Keratinocyte (primary cell): ENCODE measurements at places on chromosomes 13 and 19. TPM values are rescaled to one million over a fixed set of nuclear protein-coding genes. Genes with fewer than 3 reads are reported as not detected.

PRODH2 gene
- not detected in 3 replicates for polyA plus RNA-seq

ZNF728 gene
- polyA plus RNA-seq, result not detected in 3 replicates

ZNF497 gene
- polyA plus RNA-seq, result 0.29 to 0.72 TPM (median 0.32 TPM) in 3 replicates

NACC1 gene
- 32.9 to 63.2 TPM (median 56.4 TPM) in 3 replicates for polyA plus RNA-seq

CEACAM19 gene
- 2.4 to 7.1 TPM (median 3.7 TPM) in 3 replicates for polyA plus RNA-seq

DNA sequence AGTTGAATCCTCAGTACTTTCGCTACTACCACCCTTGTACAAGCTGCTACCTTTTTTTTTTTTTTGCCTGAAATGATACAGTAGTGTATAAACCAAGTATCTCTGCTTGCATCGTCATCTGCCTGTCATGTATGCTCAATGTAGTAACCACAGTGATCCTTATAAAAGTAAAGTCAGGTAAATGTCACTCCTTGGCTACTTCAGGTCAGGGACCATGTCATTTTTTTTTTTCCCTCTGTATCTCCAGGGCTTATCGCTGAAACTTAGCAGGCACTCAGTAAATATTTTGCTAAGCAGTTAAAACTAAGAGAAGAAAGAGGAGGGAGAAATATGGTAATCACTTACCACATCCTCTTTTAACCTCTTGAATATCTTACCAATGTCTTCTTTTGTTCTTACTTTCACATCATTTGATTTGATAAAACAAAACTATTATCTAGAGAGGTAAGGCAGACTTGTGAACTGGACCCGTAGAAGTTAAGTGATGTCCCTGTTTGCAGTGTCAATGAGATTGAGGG lies 96.8 kb upstream of the KLF12 start:
- DNase-seq, result no peak

DNA sequence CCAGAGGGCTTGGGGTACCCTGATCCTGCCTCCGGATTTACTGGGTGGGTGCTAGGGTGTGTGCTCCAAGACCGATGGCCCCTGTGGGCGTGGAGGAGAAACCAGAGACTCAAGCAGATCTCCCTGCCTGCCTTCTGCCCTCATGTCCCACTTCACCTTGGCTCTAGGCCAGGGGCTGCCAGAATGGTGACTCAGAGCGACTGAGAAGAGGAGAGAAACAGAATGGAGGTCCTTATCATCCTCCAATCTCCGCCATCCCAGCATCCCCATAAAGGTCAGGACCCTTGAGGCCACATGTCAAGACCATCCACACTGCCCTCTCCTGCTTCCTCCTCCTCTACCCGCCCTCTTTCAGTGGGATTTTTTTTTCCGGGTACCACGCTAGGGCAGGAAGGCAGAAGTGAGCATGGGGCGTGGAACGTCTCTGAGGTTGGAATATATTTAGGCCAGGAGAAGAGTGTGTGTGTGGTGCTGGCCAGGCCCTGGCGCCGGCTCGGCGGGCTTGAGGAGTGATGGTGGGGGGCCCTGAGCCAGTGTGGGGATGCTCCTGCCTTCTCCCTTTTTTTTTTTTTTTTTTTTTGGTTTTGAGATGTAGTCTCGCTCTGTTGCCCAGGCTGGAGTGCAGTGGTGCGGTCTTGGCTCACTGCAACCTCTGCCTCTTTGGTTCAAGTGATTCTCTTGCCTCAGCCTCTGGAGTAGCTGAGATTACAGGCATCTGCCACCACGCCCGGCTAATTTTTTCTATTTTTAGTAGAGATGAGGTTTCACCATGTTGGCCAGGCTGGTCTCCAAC lies 22.3 kb downstream of the IER2 start:
- DNase-seq, result no peak

DNA sequence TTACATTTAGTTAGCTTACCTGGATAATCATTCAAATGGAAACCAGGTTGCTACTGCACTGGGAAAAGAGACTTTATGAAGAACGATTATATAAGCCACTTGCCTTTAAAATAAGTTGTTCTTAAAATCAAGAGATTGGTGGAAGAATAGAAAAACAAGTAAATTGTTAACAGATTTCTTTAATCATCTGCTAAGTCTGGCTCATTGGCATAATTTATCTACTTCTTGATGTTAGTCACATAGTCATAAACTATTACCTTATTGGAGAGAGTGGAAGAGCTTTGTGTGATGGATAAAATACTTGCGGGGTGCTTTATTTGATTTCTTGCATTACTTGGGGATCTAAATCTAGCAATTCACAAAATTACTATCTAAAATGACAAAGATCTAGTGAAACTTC lies 6.8 kb downstream of the LSM14A start:
- no peak for DNase-seq

DNA sequence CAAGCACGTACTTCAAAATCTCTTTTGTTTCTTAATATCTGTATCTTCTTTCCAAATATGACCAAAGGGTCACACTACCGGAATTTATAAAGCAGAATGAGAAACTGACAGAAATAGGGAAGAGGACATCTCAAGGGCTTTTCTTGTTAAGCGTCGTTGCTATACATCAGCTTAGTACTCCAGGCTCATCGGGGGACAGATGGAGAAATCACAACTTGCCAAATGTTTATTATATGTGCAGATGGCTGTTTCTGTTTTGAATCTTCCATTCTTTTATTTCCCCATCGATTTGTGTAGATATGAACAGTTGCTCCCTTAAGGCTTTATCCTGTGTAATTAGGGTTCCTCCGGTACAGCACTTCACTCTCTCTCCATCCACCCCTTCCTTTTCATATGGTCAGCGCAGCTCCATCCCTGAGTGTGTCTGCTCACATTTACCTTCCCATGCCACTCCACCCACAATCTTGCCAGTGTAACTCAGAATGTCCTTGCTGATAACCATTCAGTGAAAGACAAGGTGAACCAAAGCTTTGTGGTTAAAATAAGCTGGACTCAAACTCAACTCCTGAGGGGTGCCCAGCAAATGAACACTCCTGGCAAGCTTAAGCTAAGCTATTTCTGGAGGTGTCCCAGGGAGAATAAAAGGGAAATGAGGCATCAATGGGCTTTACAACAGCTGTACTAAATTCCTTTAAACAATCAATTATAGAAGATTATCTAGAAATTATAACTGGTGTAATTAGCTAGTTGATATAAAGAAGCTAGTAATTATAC lies 51.3 kb downstream of the TBC1D4 start:
- no peak for DNase-seq

DNA sequence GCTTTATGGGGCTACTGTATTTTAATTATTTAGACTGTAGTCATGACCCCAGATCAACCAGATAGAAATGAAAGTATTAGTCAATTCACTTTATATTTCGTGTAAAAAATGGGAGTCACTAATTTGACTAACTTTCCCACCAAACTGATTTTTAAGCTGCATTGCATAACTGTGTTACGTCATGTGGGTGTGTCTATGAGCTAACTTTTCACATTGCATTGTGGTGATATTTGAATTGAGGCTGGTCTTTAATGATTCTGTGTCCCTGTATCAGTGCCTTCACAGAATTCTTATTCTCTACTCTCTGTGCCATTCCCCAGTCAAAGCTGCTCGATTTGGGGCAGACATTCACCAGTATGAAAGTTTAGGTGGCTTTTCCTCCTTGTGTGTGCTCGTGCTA lies 172.7 kb upstream of the MAB21L1 start:
- DNase-seq, result no peak

DNA sequence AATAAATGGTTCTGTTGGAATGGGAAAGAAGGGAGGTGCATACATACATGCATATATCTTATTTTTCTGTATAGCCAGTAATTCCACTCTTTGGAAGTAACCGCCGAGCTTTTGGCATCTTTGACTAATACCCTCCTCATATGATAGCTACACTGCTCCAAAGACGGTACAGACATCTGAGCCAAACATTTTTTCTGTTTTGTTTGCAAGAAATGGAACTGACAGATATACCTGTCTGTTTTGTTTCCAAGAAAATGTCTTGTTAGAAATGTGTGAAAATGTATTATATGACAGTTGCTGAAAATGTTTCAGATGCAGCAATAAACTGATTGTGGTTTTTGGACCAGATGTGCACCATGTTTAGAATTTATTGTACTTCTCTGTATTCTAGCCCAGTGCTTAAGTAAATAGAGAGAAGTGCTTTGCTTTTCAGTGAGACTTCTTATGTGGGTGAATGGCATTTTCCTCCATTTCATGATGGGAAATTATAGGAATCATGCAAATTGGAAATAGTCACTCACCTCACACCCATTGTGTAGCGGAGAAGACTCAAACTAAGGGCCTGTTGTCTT lies 396.9 kb downstream of the KCNRG start:
- DNase-seq, result no peak

DNA sequence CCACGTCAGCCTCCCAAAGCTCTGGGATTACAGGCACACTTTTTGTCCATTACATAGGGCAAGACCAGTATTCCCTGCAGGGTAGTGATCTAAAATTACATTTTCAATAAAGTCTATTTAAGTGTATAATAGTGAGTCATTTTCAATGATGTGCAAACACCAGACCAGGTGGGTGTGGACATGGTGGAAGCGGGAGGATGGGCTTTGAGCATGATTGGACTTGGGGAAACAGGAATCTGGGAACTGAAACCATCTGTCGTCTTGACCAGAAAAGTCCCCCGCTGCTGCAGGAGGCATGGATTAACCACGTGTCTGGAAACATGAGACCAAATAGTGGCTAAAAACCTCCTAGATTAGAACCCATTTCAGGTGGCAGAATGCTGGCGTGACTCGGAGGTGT lies 4.9 kb downstream of the FXYD3 start:
- peak; percentile 92 for DNase-seq

- DNase-seq, result no peak
Measured at GRCh38 chr13:32969516-32969941, 46.7 kb upstream of the KL start.

DNA sequence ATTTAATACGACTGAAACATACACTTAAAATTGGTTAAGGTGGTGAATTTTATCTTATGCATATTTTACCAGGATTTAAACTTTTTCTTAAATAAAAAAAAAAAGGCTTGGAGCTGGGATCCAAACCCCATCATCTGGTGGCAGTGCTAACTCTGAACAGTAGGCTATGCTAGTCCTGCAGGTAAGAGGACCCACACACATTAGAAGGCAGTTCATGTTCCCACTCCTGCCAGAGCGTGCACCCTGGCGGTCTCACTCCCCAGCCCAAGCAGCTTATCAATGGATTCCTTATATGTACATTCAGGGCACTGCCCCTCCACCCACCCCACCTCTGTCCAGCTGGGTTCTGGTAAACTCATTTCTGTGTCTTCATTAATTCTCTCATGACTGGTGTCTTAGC lies 31.3 kb upstream of the CEBPA start:
- DNase-seq, result no peak

- no peak for DNase-seq
Measured at GRCh38 chr13:80989241-80989640, 648.3 kb upstream of the SPRY2 start.

DNA sequence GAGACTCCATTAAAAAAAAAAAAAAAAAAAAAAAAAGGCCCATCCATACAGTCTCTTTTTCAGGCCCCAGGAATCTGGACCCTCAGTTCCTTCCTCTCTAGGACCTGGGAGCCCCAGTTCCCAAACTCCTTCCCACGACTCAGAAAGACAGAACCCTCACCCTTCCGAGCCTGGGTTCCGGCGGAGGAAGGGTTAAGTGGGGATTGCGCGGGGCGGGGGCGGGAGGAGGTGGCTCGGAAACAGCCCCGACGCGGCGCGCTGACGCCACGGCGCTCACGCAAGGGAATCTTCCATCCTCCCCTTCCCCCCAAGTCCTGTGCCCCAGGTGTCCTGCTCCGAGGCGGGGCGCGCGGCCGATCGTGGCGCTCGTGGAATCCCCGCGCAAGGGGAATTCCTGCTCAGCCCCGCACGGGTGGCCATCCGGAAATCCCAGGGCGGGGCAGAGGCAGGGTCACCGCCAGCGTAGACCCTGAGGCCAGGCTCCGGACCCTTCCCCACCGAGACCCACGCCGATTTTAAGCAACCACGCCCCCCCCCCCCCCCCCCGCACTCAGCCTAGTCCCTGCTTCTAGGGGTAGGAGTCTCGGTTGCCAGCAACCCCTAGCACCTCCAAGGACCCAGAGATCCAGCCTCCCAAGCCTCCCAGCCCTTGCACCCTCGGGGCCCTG lies 659 bp downstream of the NFKBID start:
- DNase-seq, result no peak

DNA sequence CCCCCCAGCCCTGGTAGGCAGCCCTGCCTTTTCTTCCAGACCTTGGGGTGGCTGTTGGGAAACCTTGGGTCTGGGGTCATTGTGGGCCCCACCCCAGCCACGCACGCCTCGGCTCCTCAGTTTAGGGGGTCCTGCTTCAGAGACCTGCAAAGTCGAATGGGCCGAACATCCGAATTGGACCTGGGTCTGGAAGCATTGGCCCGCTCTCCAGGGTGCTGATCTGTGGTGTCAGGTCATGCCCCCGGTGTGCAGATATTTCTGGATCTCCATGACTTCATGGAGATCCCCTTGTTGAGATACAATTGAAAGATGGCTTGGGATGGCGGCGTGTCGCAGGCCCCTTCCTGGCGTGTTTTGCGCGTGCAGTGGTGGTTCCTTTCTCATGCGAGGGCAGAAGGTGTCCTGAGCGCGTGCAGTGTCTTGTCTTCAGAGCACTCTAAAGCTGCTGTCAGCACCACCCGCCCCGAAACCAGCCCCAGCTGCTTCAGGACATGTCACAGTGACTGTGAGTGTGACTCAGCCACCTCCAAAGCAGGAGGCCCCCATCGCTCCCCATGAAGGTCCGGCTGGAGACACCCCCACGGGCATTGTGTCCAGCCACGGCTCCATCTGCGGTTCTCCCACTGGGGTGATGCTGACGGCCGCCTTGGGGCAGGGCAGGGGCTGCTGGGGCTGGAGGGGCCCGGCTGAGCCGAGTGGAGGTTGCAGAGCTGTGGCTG lies 112.7 kb downstream of the KDM4B start:
- no peak for DNase-seq

DNA sequence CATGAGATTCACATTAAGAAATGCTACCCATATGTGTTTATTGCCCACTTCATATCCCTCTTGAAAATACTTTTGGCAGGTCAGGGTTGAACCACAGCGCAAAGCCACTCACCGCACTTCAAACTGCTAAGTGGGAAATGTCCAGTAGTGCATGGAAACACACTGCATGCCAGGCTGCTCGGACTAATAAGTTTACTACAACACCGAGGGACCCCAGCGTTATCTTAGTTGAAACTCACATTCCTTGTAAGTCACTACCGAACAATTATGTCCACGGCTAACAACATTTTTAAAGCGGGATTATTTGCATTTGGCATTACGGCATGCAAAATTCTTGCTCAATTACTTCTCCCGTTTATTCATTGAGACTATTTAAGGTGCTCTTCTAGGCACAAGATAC lies 4.0 kb downstream of the BRD4 start:
- DNase-seq, result no peak

DNA sequence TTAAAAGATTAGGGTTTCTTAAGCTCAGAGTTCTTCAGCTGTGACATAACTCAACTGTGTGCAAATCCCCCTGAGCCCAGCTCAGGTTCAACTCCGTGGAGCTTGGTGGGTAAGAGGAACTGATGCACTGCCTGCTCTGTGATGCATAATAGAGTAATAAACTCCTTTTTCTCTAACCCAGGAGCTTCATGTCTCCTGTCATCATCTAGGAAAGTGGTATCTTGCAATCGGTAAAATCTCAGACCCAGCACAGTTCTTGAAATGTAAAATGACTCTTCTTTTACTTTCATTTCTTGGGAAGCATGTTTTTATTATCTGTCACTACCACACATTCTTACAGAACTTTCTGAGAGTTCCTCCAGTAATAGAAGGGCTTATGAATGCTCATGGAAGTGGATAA lies 123.8 kb upstream of the PCDH9 start:
- no peak for DNase-seq

- DNase-seq, result no peak
Measured at GRCh38 chr13:20525144-20525600, 485 bp downstream of the CRYL1 start.

- DNase-seq, result no peak
Measured at GRCh38 chr13:68813180-68813796, 1294.3 kb upstream of the ATXN8OS start.

GRCh38 chr19:4891066-4891465 lies 11.6 kb downstream of the ARRDC5 start:
- no peak for DNase-seq
